GM13976 (cell line): ENCODE measurements at places on chromosomes 6 and 20.

DNA sequence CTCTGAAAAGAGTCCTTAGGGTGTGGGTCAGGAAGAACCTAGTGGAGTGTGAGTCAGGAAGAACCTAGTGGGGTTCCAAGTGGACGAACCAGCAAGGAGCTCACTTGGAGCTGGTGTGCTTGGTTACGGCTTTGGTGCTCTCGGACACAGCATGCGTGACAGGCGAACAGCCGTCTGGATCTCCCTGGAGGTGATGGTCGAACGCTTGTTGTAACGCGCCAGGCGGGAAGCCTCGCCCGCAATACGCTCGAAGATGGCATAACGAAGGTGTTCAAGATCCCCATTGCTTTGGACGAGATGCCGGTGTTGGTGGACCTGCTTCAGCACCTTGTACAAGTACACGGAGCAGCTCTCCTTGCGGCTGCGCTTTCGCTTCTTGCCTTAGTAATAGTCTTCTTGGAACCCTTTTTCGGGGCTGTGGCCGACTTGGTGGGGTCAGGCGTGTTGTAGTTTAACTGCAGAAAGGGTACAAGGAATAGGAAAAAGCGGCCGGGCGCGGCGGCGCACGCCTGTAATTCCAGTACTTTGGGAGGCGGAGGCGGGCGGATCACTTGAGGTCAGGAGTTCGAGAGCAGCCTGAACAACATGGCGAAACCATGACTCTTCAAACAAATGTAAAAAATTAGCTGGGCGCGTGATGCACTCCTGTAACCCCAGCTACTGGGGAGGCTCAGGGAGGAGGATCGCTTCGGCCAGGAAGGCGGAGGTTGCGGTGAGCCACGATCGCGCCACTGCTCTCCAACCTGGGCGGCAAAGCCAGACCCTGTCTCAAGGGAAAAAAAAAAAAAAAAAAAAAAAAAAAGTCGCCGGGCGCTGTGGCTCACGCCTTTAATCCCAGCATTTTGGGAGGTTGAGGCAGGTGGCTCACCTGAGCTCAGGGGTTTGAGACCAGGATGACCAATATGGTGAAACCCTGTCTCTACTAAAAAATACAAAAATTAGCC is 48.0 kb downstream of the OR2B2 start:
- no peak for DNase-seq

DNA sequence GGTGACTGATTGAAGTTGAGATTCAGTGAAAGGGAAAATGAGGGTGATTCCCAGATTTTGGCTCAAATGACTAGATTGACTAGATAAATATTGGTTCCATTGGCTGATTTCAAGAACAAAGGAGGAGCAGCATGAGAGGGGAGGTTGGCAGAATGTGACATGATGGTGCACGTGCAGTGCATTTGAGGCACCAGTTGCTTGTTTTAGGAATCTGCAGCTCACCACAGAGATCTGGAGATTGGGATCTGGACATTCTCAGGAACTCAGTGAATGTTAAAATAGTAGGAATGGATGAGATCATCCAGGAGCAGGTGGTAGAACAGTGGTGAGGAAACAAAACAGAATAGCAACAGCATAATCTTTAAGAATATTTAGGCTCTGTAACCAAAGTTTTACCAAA is 496.3 kb downstream of the DHX35 start:
- no peak for DNase-seq

DNA sequence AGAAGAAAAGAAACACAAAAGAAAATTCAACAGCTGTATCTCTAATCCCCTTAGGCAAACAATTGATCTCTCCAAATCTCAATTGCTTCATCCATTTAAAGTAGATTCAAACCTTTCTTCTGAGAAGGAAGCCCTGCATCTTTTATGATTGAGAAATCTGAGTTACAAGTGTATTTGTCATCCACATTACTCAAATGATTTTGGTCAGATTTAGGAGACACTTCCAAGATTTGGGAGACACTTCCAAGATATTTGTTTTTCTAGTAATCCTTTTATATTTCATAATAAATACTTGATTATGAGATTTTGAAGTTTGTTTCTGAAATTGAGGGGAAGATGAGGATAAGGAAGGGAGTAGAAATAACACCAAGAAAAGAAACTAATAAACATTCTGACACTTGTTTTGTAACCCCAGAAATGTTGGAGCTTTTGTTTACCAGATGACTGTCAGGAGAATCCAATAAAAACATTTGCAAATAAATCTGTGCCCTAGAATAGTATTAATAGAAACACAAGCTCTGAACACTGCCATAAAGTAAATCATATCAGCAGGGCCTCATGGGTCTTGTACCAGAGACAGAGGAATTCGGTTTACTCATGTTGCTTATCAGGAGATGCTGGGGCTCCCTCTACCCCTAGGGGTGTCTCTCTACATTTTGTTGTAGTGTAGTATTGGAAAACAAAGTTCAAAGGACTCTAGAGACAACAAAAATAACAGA is 314.3 kb upstream of the NT5E start:
- no peak for DNase-seq

DNA sequence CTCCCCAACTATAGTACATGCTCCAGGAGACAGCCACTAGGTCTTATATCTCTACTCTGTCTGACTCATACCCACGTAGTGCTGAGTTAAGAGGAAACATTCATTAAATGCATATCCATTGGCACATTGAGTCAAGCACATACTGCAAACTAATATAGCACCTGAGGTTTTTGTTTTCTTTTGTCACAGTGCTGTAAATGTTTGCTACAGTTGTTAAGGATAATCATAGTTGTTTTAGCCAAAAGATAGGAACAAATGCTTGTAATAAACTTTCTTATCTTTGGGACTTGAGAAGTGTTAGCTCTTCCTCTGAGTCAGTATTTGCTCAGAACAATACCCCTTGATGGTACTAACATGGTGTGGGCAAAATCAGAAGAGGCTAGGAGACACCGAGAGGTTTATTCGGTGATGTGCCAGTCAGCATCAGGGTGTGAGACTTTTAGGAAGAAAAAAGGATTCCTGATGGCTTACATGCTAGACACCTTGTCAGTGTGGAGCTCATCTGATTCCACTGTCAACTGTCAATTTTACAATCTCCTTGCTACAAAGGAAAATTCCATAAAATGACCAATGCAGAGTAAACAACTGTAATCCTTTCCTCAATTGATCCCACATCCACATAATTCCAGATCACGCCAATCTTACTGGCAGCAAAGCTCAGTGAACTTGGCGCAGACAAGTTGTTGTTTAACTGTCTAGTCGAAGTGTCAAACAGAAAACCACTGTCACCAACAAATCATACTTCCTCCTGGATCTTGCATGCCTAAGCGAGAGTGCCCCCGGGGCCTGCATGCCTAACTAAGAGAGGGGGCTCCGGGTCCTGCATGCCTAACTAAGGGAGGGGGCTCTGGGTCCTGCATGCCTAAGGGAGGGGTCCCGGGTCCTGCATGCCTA is 36.1 kb downstream of the ELOVL2 start:
- DNase-seq: no peak

DNA sequence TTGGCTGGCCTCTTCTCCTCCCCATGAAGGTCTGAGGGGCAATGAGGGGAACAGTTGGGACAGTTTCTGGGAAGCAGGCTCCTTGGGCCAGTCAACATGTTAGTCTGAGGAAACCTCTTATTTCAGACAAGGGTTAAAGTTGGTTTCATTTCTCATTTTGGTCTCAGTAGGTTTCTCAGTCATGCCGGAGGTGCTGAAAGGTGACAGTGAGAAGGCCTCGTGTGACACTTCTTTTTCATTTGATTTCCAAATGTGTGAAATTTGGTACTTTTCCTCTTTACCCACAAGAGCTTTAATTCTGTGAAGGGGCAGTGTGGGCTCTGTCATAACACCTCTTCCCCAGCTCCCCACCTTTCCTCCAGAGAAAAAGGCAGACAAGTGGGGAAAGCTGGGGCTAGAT is 7.5 kb upstream of the GLP1R start:
- peak; percentile 51 for DNase-seq

GRCh38 chr20:57469418-57470211 is 55.3 kb downstream of the CTCFL start:
- no peak for DNase-seq

GRCh38 chr20:62010551-62011402 is 54.9 kb downstream of the TAF4 start:
- DNase-seq: peak; percentile 86

GRCh38 chr20:50071039-50071888 is 41.7 kb downstream of the UBE2V1 start:
- peak; percentile 97 for DNase-seq

DNA sequence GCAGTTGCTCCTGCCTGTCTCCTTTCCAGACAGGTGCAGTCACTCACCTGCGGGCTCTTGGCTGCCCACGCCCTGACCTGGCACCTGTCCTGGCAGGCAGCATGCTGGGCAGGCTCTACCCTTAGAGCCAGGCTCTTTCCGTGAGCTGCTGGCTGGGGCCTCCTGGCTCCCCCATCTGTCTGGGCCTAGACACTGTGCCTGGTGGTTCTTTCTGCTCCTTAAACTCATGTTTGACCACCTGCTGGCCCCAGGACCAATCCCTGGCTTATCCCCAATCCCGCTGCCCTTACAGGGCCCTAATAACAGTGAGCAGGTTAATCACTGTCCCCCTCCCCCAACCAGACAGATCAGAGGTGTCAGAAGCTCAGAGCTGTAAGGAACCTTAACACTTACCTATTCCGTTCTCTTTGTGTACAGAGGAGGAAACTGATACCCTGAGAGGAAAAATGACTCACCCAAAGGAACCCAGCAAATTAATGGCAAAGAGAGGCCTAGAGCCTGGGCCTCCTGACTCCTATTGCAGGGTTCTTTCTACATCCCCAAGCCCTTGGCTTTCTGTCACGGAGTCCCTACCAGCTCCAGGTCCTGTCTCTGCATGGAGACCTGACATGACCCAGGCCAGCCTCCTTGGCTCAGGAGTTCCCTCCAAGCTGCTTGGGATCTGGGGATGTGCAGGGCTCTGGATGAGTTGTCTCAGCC is 54.7 kb downstream of the RAB44 start:
- no peak for DNase-seq

DNA sequence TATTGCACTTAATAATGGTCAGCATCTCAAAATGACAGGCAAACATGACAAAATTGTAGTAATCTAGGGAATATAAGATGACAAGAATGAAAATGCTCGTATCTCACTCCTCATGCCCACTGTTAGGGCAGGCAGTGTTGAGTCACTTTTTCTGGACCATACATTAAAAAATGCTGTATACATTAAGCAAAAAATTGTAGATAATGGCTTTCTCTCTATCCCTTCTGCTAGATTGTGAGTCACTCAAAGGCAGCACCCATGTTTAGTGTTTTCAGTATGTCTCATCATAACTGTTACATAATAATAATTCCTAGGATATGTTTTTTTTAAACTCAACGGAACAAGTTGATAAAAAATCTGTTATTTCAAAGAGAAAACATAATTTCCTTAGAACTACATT is 199.3 kb downstream of the TENT5A start:
- no peak for DNase-seq

DNA sequence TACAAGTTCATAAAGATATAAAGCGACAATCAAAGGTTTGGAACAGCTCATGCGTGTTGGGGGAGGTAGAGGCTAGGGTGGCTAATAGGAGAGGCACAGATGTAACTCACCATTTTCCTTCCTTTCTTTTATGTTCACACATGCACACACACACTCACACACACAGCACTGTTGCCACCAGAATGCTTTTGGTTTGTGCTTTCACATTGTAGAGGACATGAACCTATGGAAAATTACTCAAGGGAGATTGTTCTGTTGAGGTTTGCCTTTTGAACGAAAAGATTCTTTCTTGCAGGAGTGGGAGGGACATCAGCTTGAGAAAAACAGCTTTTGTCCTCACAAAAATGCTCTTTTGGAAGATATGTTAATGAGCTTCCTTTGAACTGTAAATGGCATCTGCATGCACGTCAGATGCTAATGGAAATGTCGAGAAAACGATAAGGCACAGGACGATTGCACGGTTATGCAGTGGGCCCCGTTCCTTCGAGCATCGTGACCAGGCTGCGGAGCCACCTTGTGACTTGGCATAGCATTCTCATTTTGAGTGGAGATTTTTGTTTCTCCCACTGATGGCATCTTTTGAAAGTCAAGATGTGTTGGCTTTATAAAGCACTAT is 724.1 kb downstream of the KIF16B start:
- no peak for DNase-seq

DNA sequence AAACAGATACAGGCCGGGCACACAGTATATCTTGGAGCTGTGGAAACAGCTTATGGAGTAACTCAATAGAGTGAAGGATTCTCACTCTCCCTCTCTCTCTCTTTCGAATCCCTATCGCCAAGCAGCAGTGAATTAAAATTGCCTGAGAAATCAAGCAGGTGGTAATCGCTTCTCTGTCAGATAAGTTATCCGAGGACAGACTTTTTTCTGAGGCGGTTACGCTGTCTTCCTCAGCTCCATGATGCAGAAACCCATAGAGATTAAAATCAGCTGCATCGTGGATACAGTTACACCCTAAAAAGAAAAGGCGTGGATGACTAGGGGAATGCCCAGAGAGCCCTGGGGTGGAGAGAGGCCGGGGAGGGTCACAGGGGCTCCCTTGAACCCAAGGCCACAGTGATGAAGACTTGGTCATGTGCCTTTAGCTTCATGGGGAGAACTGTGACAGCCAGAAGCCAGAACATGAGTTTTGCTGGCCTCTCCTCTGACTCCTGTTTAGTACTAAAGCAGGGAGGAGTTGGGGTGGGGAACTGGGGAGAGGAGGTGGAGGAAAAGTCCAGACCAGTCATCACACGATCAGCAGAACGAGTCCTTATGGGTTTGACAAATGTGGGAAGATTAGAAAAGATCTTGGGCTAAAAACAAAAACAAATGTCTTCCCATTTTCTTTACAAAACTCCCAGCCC is 138.8 kb upstream of the JARID2 start:
- DNase-seq: no peak

DNA sequence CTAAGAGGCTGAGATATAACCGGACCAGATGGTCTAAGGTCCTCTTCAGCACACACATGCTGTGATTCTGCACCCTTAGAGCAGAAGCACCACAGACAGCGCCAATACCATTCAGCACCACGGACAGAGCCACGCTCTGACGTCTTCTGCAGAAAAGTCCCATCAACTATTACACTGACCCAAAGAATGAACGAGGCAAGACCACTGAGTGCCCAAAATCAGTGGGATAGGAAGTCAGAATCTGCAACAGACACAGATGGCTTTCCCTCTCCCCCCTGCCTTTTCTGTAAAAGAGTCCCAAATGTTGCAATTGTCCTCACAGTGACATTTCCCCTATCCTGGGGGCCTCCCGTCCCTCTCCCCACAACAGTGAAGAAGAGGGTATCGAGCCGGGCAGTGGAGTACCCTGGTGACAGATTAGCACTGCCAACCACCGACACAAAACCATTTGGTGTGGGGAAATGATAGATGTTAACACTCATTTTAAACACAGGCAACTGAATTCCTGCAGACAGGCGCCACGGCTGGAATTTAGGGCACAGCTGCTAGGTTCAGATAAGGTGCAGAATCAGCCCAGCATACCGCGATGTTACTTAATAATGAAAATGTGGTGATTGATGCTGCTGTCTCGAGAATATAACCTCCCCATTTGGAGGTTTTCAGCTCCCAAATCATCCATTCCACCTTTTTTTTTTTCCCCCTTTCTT is 66.6 kb upstream of the CTNNBL1 start:
- peak; percentile 53 for DNase-seq

- no peak for DNase-seq
These were observed 125.4 kb downstream of the CD24 start for GRCh38 chr6:106849120-106849519.
